ENCODE measurements at places on chromosomes 4 and X.

GRCh38 chr4:137474711-137475301, 57.5 kb downstream of the PCDH18 start:
- no peak overlapping the region for H3K4me3 ChIP-seq
- DNase-seq = no peak
- H3K36me3 ChIP-seq = no peaks in the 10 kb centered on the region
- H3K27ac ChIP-seq = no peak overlapping the region
- no peaks in the 10 kb centered on the region for H3K27me3 ChIP-seq

- H3K27me3 ChIP-seq = no peaks in the 10 kb centered on the region
- H3K36me3 ChIP-seq = no peaks in the 10 kb centered on the region
- H3K4me1 ChIP-seq = no peaks in the 10 kb centered on the region
- no peak for DNase-seq
- no peak overlapping the region for H3K27ac ChIP-seq
Observed at GRCh38 chr4:34417160-34417559, 1827.2 kb downstream of the ARAP2 start.

DNA sequence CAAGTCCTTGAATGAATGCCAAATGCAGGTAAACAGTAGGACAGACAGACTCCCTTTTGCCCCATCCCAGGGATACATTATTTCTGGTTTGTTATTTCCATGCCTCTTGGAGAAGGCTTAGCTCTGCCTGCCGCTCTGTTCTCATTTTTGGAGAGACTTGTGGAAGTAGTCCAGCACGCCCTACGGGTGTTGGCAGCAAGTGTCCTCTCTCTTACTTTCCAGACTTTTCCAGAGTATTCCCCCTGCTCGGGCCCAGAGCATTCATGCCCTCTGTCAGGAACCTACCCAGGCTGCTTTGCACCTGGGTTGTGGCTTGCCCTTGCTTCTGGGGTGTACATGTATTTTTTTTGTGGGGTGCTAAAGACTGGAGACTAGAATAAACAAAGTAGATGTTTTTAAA, 15.3 kb downstream of the SLC34A2 start:
- H3K27ac ChIP-seq = no peak overlapping the region
- DNase-seq = no peak
- no peak overlapping the region for H3K4me3 ChIP-seq
- H3K27me3 ChIP-seq = no peaks in the 10 kb centered on the region

DNA sequence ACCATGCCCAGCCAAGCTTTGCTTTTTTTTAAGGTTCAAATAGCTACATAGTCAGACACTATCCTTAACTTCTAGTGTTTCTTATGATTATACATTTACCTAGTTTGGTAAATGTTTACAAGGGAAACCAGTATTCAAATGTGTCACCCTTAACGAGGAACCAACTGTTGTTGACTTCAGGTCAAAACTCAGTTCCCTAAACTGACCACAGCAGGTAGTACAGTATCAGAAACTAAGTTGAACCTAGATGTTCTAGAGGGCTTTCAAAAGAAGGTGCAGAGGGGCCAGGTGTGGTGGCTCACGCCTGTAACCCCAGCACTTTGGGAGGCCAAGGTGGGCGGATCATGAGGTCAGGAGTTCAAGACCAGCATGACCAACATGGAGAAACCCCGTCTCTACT, 11.3 kb downstream of the GPC4 start:
- H3K4me3 ChIP-seq = no peak overlapping the region
- DNase-seq = no peak
- H3K27me3 ChIP-seq = no peaks in the 10 kb centered on the region
